HS-5 (cell line): ENCODE measurements at places on chromosomes 5 and 9.

GRCh38 chr9:135225619-135226228, 138.3 kb downstream of the OLFM1 start:
- DNase-seq: no peak

DNA sequence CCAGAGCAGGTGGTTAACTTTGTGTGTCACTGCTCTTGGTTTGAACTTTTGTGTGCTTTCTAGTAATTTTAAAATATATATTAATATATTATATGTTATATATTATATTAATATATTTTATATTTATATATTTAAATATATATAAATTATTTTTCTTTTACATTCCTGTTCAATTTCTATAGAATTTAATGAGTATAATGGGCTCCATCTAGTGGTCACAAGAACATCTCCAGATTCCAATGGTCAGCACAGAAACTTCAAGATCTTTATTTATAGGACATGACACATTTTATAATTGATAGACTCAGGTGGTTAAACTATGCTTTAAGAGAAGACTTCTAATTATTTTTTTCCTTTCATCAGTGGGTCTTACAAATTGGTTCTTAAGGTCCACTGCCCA, 39.1 kb downstream of the COL23A1 start:
- no peak for DNase-seq

GRCh38 chr9:86649913-86650312, 295.7 kb upstream of the TUT7 start:
- DNase-seq: no peak

- DNase-seq: no peak
Measured at GRCh38 chr9:134358662-134359319, 32.5 kb downstream of the RXRA start.

GRCh38 chr9:135281791-135282737, 194.6 kb downstream of the OLFM1 start:
- no peak for DNase-seq

DNA sequence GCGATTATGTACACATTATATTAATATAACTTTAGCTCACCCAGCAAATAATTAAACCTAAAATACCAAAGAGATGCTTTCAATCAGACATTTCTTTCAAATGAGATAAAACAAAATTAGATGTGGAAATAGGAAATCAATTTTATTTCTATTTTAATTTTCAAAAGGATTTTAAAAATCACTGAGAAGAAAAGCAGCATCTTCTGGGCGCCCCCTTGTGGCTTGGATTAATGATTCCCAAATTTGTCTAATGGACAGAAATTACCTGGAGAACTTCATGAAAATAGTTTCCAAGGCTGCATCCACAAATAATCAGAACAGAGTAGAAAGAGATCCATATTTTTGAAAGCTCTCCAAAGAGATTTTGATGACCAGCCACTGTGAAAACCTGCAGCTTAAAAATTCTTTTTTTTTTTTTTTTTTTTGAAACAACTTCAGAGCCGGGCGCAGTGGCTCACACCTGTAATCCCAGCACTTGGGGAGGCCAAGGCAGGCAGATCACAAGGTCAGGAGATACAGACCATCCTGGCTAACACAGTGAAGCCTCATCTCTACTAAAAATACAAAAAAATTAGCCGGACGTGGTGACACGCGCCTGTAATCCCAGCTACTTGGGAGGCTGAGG, 50.9 kb upstream of the CEMIP2 start:
- DNase-seq: no peak

- no peak for DNase-seq
Measured at GRCh38 chr5:478369-478981, 35.5 kb downstream of the EXOC3 start.

- DNase-seq: no peak
Measured at GRCh38 chr9:37119360-37119759, 1.0 kb upstream of the ZCCHC7 start.

DNA sequence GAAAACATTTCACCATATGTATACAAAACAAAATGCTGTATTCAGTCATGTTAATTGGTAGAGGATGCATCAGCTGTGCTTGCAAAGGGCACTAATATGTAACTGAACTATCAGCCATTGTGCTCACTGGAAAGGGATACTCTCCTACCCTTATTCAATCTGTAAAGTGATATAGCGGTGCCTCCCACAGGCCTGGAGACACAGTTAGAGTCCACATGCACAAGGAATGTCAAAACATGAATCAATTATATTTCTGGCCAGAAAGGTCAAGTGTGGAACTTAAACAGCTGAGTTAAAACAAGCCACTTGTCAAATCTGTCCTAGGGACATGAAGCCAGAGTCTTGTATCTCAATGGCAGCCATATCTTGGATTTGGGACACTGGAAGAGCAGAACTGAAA, 71.2 kb upstream of the IZUMO3 start:
- no peak for DNase-seq

DNA sequence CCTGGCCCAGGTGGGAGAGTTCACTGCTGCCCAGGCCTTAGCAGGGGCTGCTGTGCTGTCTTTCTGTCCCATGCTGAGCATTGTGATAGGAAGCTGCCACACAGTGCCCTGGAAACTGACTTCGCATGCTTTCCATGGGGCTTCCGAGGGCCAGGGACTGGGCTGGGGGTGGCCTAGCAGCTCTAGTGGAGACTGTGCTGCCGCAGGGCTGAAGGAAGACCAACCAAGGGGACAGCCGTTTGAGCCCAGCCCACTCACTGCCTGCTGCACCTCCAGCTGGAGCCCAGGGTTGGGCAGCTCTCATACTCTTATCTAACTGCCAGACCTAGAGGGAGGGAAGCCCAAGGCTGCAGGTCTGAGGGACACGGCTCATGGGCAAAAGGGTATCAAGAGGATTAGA, 79.2 kb downstream of the RGS3 start:
- DNase-seq: no peak

DNA sequence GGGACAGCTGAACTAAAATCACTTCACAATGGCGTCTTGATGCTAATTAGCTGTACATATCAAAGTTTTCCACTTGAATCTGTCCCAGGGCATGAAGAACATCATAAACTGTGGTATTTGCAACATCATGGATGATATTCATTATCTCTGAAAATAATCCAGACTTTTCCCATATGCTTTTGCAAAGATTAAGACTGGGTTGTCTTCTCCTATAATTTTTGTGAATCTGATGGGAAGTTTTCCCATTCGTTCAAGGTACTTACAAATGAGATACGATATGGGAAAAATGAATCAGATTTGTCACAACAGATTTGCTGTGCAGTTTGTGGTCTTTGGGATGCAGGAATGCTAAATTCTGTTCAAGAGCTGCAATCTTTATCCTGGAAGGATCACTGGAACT, 17.4 kb upstream of the ADAMTS16 start:
- DNase-seq: no peak

DNA sequence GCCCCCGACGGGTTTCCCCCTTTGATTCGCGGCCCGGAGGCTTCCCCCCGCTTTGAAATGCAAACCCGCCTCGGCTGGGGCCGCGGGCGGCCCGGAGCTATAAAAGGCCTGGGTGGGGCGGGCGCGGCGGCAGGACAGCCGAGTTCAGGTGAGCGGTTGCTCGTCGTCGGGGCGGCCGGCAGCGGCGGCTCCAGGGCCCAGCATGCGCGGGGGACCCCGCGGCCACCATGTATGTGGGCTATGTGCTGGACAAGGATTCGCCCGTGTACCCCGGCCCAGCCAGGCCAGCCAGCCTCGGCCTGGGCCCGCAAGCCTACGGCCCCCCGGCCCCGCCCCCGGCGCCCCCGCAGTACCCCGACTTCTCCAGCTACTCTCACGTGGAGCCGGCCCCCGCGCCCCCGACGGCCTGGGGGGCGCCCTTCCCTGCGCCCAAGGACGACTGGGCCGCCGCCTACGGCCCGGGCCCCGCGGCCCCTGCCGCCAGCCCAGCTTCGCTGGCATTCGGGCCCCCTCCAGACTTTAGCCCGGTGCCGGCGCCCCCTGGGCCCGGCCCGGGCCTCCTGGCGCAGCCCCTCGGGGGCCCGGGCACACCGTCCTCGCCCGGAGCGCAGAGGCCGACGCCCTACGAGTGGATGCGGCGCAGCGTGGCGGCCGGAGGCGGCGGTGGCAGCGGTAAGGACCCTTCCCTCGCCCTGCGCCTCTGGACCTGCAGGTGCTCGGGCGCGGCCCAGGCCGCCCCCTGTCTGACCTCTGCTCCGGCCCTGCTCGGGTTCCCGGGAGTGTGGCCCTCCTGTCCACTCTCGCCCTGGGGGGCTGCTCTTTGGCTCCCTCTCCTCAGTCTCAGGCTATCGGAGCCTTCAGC, at the start of gene CDX1:
TSS of gene CDX1 (plus strand) at position 129 of the 862 bp plus-strand sequence. CDS start at position 228, 99 bp downstream.
- no peak for DNase-seq

GRCh38 chr5:101580591-101580990, 677.5 kb upstream of the ST8SIA4 start:
- DNase-seq: peak; percentile 48

GRCh38 chr5:56384186-56384585, 151.1 kb upstream of the ANKRD55 start:
- DNase-seq: no peak

- DNase-seq: no peak
Measured at GRCh38 chr5:138711087-138711486, 42.1 kb upstream of the CTNNA1 start.

GRCh38 chr9:37421914-37422288, 595 bp upstream of the GRHPR start:
- no peak for DNase-seq

GRCh38 chr5:124263680-124264491, 482.6 kb downstream of the ZNF608 start:
- no peak for DNase-seq

- DNase-seq: no peak
Measured at GRCh38 chr5:21661184-21661583, 1192.0 kb downstream of the CDH12 start.

DNA sequence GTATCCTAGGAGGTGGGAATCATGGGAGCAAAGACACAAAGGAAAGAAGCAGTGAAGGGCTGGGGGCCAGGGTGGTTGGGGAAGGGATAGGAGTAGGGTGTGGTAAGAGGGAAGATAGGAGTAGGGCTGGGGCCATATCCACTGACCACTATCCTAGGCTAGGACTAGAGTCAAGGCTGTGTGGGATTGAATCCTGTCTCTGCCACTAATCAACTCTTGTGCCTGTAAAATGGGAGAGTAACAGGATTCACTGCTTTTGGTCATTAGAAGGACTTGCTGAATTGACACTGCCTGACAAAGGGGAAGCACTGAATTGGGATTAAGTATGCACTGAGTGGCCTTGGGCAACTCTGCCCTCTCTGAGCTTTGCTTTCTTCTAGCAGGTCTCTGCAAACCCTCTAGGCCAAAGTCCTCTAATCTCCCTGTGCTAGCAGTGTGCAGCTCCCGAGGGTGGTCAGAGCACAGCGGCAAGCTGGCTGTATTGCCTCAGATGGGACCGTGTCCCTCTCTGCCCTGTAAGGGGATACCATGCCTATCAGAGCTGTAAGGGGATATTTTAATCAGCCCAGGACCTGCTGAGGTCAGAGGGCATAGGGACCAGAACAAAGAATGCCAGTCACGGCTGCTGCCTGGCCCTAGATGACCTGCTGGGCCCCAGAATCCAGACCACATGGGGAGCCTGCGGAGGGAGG, 12.4 kb upstream of the DAB2IP start:
- no peak for DNase-seq

DNA sequence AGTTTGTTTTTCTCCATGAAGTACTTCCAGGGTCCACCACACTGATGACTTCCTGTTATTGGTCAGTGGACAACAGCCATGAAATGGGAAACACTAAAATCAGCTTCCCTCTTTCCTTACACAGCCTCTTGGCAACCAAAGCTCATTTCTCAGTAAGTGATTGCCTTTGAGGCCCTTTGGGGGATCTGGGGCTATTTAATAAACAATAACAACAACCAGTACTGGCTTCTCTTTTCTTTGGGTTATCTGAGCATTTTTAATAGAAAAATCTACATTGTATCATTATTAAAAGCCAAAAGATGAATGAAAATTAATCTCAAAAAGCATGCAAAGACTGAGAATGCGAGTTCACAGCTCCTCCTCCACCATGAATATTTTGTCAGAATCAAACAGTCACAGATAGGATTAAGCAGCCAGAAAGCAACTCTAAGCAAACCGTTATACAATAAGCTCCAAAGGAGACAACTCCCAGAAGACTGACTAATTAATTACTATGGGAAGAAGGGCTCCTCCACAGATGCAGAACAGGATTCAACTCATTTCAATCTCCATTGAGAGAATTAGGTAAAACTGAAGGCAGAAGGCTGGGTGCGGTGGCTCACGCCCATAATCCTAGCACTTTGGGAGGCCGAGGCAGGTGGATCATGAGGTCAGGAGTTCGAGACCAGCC, 68.3 kb downstream of the SERINC5 start:
- DNase-seq: no peak

DNA sequence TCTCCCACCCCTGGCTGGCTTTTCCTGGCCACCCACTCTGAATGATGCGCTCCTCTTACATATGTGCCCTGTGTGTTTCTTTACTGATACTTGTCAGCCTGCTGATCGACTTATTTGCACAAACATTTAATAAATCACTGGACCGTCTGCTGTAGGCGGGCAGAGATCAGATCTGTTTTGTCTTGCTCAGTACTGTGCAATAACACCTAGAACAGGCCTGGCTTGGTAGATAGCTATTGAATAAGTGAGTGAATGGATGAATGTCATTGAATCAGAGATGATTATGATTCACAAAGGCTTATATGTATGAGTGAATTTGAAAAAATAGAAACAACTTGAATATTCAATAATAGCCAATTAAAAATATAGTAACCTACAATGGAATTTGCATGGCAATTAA, 165.1 kb downstream of the RGS3 start:
- no peak for DNase-seq
